Thymus (tissue), 14 donors: ENCODE measurements at places on chromosomes 4 and X. TPM values are rescaled to one million over a fixed set of nuclear protein-coding genes. Genes with fewer than 3 reads are reported as not detected.
A peak's percentile ranks its signal among the peaks of the same experiment; 100 is the strongest.

PSMD10 gene
- 58.7 TPM for total RNA-seq

- DNase-seq, result no peak
Observed at GRCh38 chrX:19204636-19205035, 82.4 kb upstream of the ADGRG2 start.

- DNase-seq, result no peak
Observed at GRCh38 chrX:47863187-47863586, 26.5 kb downstream of the ZNF81 start.

- peak; percentile 16 for DNase-seq
Observed at GRCh38 chr4:17597517-17597916, 16.9 kb upstream of the MED28 start.

GRCh38 chr4:64538219-64538618, 129.0 kb upstream of the TECRL start:
- no peak for DNase-seq
